Umbilical cord (tissue), 2 donors: ENCODE measurements at places on chromosomes 3 and 15. TPM values are rescaled to one million over a fixed set of nuclear protein-coding genes. Genes with fewer than 3 reads are reported as not detected.

- DNase-seq = peak; percentile 16
These were observed 4.6 kb upstream of the RTP2 start for GRCh38 chr3:187706971-187707370.

DNA sequence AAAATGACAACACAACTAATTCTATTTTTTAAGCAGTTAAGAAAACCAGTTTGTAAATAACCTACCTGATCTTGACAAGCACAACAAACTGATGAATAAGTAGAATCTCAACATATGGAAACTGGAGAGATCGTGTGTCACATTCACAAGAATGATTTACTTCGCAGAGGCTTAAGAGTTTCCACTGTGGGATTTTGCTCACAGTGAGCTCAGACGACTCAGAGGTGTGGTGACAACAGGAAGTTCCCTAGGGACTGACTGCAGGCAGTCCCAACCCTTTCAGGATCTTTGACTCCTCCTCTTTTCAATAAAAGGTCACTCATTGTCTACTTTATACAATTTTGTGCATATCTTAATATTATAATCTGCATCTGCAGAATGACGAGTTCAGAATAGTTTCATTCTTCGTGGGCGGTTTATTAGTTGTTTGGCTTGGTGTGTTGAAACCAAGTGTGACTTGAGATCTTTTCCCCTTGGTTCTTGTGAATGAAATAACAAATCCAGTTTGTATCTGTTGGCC, at the start of gene LIPH:
Gene LIPH, minus strand, starts transcription at position 231 of the 520 bp plus-strand sequence. Its CDS starts 117 bp downstream, at position 114.
- no peak for DNase-seq

DNA sequence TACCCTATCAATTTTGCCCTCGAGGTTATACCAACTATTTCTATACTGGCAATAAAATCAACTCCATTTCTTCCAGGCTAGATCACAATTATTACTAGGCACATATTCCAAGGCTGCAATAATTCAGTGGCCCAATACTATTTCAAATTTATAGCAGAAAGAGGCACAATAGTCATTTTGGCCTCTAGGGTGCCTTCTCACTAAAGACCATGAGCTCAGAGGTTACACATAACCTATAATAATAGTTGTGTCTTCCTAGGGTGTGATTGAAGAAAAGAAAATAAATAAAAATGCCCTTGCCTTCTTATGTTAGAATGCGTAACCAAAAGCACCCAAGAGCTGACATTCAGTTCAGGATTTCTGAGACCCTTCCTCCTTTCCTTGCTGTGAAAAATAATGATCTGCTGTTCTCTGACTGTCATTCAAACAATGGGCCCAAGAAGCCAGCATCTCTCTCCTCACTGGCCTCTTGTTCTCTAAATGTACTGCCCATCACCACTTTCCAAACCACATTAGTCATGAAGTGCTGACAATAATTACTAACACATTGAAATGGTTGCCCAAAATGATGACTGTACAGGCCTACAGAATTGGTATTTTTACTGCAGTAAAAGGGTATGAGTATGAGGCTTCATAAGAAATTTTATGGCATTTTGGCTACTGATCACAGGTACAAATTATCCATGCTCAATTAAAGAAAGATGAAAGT, 244.8 kb downstream of the LRRN1 start:
- DNase-seq = no peak

The NANOGP8 gene
- not detected for total RNA-seq

- DNase-seq = no peak
These were observed 272.7 kb downstream of the RPLP1 start for GRCh38 chr15:69725275-69725674.

The ZCWPW2 gene
- total RNA-seq = 2.9 TPM

GRCh38 chr3:126985132-126985985, 2.4 kb downstream of the PLXNA1 start:
- no peak for DNase-seq

- no peak for DNase-seq
These were observed 154.1 kb downstream of the LSAMP start for GRCh38 chr3:116291141-116291540.

DNA sequence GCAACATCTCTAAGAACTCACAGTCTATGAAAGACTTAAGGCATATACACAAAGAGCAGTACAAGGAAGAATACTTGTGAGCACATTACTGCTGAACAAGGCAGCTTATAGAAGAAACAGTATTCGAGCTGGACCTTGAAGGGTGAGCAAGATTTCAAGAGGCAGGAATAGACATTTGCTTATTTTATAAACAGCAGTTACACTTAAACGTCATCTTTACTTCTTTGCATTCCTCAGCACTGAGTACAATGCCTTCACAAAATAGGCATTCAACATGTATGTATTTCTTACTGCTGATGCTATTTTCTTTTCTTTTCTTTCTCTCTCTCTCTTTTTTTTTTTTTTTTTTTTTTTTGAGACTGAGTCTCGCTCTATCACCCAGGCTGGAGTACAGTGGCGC, 205.8 kb downstream of the ZIC4 start:
- no peak for DNase-seq
